ENCODE measurements at places on chromosomes 5 and 9. TPM values are rescaled to one million over a fixed set of nuclear protein-coding genes. Genes with fewer than 3 reads are reported as not detected.
A peak's percentile ranks its signal among the peaks of the same experiment; 100 is the strongest.

DNA sequence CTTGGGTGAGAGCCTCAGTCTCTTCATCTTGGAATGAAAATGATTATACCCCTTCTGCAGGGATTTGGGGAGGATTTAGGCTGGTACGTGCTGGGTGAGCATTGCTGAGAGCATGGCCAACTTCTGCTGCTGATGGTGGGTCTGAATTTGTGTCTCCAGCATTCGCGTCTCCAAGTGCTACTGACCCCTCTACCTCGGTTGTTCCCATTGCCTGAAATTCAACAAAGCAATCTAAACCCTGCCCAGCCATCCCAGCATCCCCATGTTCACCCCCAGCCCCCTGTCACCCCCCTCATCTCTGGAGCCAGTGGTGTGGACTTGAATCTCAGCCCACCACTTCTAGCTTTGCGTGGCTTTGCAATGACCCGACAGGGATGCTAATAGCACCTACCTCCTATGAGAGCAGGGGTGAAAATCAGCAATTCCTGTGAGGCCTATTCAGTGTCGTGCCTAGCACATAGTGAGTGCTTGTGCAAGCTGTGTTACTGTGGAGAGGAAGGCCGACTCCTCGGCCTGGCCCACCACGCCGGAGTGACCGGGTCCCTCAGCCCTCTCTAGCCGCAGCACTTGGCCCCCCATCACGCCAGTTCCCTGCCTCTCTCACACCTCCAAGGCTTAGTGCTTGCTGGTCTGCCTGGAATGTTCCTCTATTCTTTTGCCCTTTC is 43.4 kb upstream of the SH3PXD2B start:
- no peak for DNase-seq
- H3K36me3 ChIP-seq = no peaks in the 10 kb centered on the region
- no peak overlapping the region for H3K27ac ChIP-seq

DNA sequence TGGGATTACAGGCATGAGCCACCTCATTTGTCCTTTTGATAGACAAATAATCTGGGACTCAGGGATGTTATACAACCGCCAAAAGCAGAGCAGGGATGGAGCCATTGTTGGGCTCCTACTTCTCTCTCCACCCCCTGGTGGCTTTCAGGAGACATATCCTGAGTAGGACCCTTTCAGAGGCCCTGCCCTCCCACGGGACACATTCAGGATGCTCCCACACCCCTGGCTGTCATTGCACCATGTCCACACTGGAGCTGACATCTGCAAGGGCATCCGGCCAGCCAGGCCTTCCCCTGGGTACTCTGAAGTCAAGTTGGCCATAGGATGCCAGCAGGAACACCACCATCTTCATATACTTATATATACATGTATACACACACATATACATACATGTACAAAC is 181.8 kb downstream of the SYK start:
- no peaks in the 10 kb centered on the region for H3K36me3 ChIP-seq
- H3K27me3 ChIP-seq = no peaks in the 10 kb centered on the region
- no peak overlapping the region for H3K27ac ChIP-seq
- H3K4me1 ChIP-seq = peaks cover 18% of the 10 kb centered on the region

DNA sequence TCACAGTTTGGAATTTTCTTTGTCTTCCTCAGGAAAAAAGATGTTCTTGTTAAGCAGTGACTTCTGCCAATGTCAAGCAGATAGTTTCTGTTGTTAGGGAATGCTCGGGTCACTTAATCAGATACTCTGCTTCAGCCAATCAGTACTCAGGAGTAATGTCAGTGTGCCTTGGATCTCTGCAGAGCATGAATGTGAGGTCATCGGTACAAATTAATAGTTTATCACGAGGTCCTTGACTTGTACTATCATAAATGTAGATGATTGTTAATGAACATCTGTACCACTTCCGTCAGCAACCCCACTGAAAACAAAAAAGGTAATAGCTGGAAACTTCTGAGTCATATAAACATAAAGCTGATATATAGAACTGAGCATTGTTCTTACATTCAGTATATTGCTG is 73.6 kb downstream of the FBXL7 start:
- no peak for DNase-seq
- no peak overlapping the region for H3K4me3 ChIP-seq
- no peaks in the 10 kb centered on the region for H3K27me3 ChIP-seq
- no peaks in the 10 kb centered on the region for H3K4me1 ChIP-seq

DNA sequence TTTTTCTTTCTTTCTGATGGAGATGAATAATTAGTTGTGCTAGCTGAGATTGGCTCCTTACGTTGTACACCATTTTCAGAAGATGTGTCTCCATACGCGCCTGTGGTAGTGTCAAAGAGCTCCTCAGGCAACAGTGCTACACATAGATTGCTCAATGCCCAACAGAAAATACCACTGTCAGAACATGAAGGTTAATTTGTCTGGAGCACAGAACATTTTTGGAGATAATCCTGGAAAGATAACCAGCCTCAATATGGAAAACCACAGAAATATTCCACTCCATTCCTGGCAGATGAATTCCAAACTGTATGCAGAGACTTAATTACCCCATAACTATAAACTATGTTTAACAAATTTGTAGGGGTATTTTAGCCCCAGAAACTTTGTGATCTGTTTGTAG is 233.6 kb downstream of the MARCHF11 start:
- no peak overlapping the region for H3K27ac ChIP-seq
- no peaks in the 10 kb centered on the region for H3K36me3 ChIP-seq
- H3K4me1 ChIP-seq = no peaks in the 10 kb centered on the region
- DNase-seq = no peak
- H3K27me3 ChIP-seq = no peaks in the 10 kb centered on the region

GRCh38 chr5:180072256-180072548 is 643 bp upstream of the RNF130 start:
- peaks cover 30% of the 10 kb centered on the region for H3K4me1 ChIP-seq
- H3K27ac ChIP-seq = no peak overlapping the region
- no peak for DNase-seq

Gene SLC4A9
- 0.29 TPM for total RNA-seq

GRCh38 chr5:179852993-179853547 is 5.5 kb downstream of the MRNIP start:
- H3K4me1 ChIP-seq = no peaks in the 10 kb centered on the region
- no peak overlapping the region for H3K4me3 ChIP-seq
- H3K27ac ChIP-seq = no peak overlapping the region
- DNase-seq = no peak

GRCh38 chr9:117545846-117546245 is 131.0 kb upstream of the ASTN2 start:
- no peaks in the 10 kb centered on the region for H3K36me3 ChIP-seq
- no peak overlapping the region for H3K27ac ChIP-seq
- no peaks in the 10 kb centered on the region for H3K27me3 ChIP-seq
- no peak overlapping the region for H3K4me3 ChIP-seq
- H3K4me1 ChIP-seq = no peaks in the 10 kb centered on the region

DNA sequence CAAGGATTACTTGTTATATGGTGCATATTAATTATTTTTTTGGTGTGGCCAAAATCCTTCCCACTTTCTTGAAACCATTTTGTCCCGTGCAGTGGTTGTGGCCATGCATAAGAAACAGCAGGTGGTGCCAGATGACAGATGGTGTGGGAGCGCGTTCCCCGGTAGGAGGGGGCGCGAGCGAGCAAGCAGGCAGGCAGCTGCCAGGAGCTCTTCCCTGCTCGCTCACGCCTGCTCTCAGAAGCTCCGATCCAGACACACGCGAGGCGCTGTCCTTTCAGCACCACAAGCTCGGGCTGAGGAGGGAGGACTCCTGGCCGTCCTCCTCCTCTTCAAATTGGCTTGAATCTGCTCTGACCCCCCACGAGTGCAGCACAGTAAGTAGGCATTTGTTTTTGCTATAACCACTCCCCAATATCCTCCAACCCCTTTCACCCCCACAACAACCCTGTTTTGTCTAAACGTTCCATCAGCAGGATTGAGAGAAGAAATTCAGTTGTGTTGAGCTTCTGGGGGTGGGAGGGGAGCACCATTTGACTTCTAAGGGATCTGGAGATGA is at the start of gene NSG2:
Gene NSG2, plus strand, starts transcription at position 237 of the 556 bp plus-strand sequence. CDS start 1,050 bp downstream, outside the sequence.
- H3K4me1 ChIP-seq = no peaks in the 10 kb centered on the region
- peak; percentile 95 for DNase-seq
- H3K4me3 ChIP-seq = no peak within 1 kb of the TSS
- H3K27me3 ChIP-seq = peaks cover 18% of the 10 kb centered on the region

Gene YTHDC2
- 16.9 TPM for total RNA-seq

GRCh38 chr5:127856292-127856691 is 153.1 kb downstream of the CCDC192 start:
- H3K36me3 ChIP-seq = no peaks in the 10 kb centered on the region
- peaks cover 15% of the 10 kb centered on the region for H3K4me1 ChIP-seq
- H3K4me3 ChIP-seq = no peak overlapping the region
- H3K27me3 ChIP-seq = no peaks in the 10 kb centered on the region
- H3K27ac ChIP-seq = no peak overlapping the region

Gene CCDC180
- total RNA-seq = 0.69 TPM

GRCh38 chr5:50595199-50595598 is 71.2 kb upstream of the PARP8 start:
- no peak overlapping the region for H3K4me3 ChIP-seq
- peak; percentile 64 for DNase-seq
- H3K4me1 ChIP-seq = no peaks in the 10 kb centered on the region
- H3K36me3 ChIP-seq = no peaks in the 10 kb centered on the region
- no peak overlapping the region for H3K27ac ChIP-seq

- H3K36me3 ChIP-seq = no peaks in the 10 kb centered on the region
- no peak overlapping the region for H3K4me3 ChIP-seq
- DNase-seq = no peak
These were observed 58.8 kb downstream of the CAAP1 start for GRCh38 chr9:26833792-26834191.

DNA sequence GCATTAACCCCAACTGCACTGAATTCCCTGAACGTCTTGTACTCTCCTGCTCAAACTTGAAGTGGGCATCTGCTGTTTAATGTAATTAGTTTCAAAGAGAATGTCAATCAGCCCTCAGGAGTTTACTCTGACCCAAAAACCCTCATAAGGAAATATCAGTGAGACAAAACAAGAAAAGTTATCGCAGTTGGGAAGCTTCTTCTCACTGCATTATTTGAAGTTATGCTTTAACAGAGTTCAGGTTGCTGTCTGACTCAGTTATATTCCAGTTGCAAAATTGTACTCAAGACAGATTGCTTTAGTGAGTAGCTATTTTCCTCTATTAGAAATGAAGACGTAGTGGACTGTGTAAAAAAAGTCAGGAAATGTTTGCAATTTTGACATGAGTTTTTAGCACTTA is 52.1 kb downstream of the PPIC start:
- no peaks in the 10 kb centered on the region for H3K27me3 ChIP-seq
- H3K36me3 ChIP-seq = no peaks in the 10 kb centered on the region
- H3K27ac ChIP-seq = no peak overlapping the region

Data from PC-3 (cell line).